ENCODE measurements at places on chromosomes 5 and 9.

DNA sequence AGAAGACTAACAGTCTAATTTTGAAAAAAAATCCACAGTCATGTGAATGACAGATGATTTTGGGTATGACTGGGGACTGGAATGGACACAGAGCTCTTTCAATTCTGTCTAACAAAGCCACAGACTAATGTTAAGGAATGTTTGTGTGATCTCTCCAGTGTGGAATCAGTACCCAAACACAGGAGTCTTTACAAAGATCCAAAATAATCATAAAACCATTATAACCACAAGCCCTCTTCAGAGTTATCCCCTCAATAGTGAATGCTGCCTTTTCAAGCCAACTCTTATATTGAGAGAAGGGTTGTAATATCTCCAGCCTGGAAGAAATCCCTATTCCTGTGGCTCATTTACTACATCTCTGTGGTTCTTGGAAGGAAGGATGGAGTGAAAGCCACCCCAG, 552.0 kb upstream of the CLINT1 start:
- no peak for DNase-seq

GRCh38 chr5:147483961-147484707, 25.7 kb downstream of the DPYSL3 start:
- DNase-seq, result no peak

DNA sequence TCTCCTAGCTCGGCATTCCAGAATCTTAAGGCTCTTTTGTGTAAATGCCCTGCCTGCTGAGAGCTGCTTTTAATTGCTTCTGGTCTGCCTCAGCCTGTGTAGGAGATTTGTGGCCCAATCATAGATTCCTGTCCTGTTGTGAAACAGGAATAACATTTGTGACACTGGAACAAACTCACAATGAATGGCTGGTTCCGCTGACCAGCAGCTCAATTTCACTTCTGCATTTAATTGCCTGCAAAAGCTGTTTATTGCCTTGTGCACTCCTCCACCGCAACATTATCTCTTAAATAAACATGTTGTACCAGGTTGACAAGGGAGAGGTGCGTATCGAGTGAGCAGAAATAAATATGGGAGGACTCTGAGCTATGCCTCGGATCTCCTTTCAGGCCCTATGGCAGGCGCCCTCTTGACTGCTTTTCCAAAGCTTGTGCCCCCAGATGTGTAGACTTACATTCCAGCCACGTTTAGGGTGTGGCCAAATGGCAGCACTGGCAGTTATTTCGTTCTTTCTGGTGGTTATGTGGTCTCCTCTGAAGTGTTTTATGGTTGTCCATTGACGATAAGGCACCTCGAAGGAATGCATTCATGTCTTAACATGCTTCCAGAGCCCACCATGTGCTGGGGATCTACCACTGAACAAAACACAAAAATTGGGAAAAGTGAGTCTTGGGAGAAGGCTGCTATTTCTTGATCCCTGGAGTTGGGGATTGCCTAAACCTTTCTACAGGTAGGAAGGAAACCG, 58.1 kb downstream of the DMRT1 start:
- DNase-seq, result no peak

DNA sequence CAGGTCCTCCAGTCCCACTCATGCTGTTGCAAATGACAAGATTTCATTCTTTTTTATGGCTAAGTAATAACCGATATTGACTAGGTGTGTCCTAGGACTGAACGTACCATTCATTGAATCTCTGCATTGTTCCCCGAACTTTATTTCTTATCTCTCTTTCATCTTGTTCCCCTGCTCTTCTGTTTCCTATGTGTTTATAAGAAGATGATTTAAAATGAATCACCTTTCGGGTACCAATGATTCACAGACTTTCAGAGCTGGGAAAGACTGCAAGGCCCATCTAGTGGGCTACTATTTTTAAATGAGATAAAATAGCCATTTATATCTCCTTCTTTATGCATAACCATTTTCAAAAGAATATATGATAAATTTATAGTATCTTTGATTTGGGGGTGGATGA, 133.0 kb downstream of the CDH18 start:
- DNase-seq, result no peak

GRCh38 chr9:2815661-2816060, 28.2 kb downstream of the PUM3 start:
- DNase-seq, result no peak

Data from GM18507 (cell line).